CD4-positive, alpha-beta T cell treated with Interleukin-17A for 4 hours (primary cell): ENCODE measurements at places on chromosomes 5 and 9.

- DNase-seq = no peak
Measured at GRCh38 chr5:72325566-72326305, 5.6 kb downstream of the PTCD2 start.

DNA sequence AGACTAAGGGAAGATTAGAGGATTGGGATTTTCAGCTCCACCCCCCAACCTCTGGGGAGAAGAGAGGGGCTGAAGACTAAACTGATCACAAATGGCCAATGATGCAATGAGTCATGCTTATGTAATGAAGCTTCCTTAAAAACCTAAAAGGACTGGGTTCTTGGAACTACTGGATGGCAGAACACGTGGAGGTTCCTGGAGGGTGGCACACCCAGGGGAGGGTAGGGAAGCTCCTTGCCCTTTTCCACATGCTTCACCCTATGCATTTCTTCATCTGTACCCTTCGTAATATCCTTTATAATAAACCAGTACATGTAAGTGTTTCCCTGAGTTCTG is 48.6 kb downstream of the ARHGEF28 start:
- no peak for DNase-seq

- DNase-seq = no peak
Measured at GRCh38 chr9:16884952-16885513, 14.6 kb upstream of the BNC2 start.

- DNase-seq = no peak
Measured at GRCh38 chr5:81907012-81907635, 64.7 kb upstream of the ATG10 start.

- peak; percentile 3 for DNase-seq
Measured at GRCh38 chr5:101390151-101390908, 487.2 kb upstream of the ST8SIA4 start.

GRCh38 chr9:75812141-75812540 is 78.3 kb upstream of the PCSK5 start:
- DNase-seq = no peak

- DNase-seq = no peak
Measured at GRCh38 chr9:121279776-121280388, 11.9 kb downstream of the GSN start.

DNA sequence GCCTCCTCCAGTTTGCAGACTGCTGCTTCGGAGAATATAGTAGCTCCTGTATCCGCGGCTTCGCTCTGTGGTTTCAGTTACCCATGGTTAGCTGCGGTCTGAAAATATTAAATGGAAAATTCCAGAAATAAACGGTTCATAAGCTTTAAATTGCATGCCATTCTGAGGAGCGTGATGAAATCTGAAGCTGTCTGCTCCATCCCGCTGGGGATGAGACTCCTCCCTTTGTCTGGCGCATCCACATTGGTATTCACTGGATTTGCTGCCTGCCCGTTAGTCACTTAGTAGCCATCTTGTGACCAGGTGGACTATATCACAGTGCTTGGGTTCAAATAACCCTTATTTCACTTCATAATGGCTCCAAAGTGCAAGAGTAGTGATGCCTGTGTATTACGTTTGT is 36.3 kb downstream of the MSX2 start:
- DNase-seq = no peak

DNA sequence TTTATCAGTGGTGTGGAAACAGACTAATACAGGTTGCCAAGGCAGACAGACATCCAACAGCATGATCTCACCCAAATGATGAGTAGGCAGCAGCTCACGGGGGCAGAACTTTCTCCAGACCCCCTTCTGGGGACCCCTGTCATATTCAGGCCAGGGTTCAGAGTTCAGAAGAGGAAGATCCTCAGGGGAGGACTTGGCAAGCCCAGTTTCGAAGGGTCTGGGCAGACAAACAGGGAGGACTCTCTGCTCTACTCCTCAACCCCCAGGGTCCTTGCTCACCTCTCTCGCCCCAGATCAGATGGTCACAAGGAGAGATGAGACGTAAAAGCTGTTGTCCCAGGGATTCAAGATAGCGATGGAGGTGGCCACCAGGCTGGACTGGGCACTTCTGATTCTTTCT is 215.1 kb upstream of the MVB12B start:
- no peak for DNase-seq

DNA sequence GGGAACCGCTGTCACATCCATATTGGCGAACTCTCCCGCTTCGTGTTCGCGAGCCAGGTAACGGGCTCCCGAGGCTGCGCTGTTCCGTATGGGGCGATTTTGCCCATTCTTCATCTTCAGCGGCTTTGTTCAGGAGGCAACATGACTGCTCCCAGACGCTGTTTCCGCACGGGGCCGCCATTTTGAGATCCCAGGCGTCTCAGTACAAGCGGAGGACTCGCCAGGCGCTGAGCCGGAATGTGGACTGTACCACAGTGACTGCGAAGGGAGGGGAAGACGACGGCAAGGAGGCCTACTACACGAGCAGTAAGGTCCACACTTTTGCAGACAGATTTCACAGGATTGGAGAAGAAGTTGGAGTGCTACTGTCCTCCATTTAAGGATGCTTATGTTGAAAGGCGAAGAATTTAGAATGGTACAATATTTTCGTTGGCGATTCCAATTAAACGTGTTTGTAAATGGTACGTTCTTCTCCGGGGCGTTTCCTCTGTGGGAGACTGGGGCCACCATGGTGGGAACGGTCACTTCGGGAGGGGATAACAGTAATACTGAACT is 41.6 kb upstream of the ZNF300 start:
- no peak for DNase-seq

- no peak for DNase-seq
Measured at GRCh38 chr5:129724647-129725046, 23.2 kb upstream of the MINAR2 start.

- DNase-seq = no peak
Measured at GRCh38 chr5:135718651-135719050, 115.8 kb upstream of the SLC25A48 start.

DNA sequence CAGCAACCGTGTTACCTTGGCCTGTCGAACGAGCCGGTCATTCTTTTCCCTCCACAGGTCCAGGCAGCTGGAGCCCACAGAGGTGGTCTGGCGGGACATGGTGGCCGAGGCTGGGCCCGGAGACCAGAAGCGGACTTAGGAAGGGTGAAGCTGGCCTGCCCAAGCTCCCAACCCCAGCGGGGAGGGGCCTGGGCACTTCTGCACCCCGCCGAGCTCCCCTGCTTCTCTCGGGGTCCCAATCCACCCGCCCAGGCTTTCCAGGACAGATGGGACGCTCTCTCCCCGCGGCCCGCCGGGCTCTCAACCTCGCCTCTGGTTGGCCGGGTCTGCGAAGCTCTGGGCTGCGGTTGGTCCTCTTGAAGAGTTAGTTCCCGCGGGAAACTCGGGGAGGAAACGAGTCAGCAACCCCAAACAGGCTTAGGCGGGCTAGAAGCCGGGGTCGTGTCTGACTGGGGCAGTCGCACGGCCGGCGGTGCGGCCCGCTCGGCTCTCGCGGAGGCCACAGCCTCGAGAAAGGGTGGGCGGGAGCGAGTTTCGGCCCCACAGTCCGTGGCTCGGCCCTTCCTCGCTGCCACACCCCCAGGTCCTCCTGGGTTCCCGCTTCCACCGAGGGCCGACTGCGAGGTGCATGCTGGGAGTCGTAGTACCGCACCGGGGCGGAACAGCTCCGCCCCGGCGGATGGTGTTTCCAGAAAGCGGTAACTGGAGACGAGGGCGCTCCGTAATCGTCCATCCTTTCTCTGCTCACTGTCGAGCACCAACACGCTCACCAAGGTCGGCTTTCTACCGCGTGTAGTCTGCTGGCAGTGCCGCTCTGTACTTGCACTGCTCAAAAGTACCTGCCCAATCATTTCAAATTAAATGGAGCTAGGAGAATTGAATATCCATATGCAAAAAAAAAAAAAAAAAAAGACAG is at the start of gene FANCG:
TSS of gene FANCG (minus strand) at position 517 of the 916 bp plus-strand sequence. CDS start at position 99, 418 bp downstream.
- peak; percentile 85 for DNase-seq

DNA sequence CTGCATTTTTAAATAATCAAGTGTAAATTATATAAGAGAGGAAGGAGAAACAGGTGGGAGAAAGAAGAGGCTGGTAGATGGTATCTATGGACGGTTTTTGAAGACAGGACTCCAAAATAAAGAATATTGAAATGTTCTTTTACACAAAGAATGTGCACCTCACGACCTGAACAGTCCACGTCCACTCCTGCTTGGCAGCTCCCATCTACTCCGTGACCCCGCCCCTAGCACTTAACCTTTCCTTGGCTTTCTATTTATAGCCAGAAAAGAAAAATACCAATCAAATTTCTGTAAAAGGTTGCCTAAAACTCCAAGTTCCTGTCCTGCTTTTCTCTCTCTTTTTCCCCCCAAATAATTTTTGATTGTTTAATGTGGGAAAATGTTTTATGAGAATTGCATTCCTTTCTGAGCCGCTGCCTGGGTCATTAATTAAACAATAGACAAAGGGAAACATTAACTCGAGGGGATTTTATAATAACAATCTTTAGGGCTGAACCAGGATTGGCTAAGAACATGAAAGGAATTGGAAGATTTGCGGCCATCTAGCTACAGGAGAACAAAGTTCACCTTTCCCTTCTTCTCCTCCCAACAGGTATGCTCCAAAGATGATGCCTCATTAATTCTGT is 173.6 kb upstream of the MAP3K1 start:
- no peak for DNase-seq

- DNase-seq = peak; percentile 4
Measured at GRCh38 chr5:140043508-140043872, 391 bp upstream of the NRG2 start.

GRCh38 chr9:135498381-135499126 is 1.9 kb upstream of the MRPS2 start:
- DNase-seq = no peak

- DNase-seq = no peak
Measured at GRCh38 chr5:72108202-72109061, 1.2 kb downstream of the MAP1B start.

- no peak for DNase-seq
Measured at GRCh38 chr5:8953911-8954438, 591.9 kb downstream of the SEMA5A start.

- no peak for DNase-seq
Measured at GRCh38 chr5:158638396-158638795, 461.3 kb downstream of the EBF1 start.

DNA sequence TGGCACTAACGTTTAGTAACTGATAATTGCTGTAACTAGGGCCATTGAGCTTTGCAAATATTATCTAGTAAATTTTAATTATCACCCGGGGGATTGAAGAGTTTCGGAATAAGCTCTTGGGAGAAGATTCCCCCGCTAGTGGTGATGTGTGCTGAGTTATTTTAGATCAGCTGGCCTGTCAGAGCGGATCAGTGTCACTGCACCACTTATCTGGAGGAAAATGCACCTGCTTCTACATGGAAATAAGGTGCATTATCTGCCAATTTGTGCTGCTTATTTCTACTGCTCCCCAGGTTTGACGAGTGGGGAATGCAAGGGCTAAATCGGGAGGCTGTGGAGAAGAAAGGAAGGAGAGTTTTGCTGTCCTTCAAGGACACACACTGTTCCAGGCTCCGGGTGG is 518.6 kb downstream of the TLE4 start:
- no peak for DNase-seq

DNA sequence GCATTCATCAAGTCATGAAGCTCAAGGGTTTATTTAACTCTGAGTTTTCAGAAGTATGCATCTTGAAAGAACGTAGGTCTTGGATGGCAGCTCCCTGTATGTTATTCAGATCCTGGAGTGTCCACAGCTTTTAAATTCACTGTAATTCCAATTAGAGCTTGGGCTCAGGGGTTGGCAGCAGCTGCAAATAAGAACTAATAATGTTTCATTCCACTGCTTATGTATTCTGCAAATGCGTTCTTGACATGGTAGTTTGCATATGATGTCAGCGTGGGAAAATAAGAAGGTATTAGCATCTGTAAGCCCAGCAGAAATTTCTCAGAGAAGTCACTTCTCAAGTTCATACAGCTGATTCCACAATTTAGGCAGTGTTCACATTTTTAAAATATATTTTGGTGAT is 58.4 kb downstream of the RORB start:
- DNase-seq = no peak

- no peak for DNase-seq
Measured at GRCh38 chr9:100756217-100756616, 178.3 kb downstream of the CAVIN4 start.

DNA sequence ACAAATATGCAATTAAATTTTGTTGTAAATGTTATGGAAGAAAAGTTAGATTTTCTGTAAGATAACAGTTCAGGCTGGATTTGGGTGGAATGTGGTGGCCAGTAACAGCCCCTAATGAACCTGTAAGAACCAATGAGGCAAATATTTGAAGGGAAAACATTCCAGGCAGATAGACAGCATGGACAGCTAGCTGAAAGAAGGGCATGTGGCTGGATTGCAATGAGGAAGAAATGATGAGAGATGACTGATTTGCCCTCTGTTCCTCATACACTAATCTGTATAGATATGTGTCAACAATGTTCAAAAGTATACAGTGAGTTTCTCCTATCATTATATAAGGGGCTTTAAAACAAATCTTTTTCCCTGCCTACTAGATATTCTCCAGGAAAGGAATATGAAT is 58.8 kb downstream of the MAN2A1 start:
- no peak for DNase-seq

GRCh38 chr5:146091881-146092280 is 13.5 kb downstream of the PLAC8L1 start:
- no peak for DNase-seq

GRCh38 chr5:89302102-89302891 is 419.3 kb upstream of the MEF2C start:
- no peak for DNase-seq

DNA sequence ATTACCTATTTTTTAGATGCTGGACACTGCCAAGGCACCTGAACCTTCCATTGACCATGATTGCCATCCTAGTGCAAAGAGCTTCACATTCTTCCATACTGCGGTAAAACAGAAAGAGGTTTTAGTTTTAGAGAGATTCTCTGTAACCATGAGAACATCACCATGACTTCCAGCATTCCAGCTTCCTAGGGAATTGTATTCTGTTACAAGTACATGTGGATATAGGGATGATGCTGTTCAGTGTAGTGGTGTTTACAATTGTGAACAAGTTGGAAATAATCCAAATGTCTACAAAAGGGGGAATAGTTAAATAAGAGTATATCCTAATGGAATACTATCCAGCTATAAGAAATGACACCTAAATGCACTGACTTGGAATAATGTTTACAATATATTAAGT is 22.4 kb downstream of the NIPSNAP3B start:
- no peak for DNase-seq

DNA sequence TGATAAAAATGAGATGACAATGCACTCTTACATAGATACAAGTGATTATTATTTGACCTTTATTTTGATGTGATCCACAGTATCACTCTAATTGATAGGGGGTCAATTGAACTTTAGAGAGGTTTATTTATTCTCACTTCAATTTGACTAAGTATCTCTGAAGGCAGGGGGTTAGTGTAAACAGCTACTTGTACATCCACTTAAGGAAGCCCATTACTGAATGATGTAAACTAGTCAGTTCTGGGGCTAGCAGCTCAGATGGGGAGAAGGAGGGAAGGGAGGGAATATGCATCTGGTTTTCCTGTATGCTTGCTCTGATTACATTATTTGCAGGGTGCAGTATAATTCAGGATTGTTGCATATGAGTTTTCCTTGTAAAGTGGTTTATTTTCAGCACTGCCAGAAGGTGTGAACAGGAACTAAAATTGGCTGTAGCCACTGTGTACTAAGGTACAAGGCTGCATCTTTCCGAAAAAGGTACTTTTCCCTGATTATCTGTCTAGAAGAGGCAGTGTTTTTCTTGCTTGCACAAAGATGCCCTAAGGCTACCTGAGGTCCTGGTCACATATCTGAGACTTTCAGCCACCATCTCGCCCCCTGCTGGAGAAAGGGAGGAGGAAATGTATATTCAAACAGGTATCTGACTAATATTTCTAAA is 51.2 kb downstream of the MRPS27 start:
- DNase-seq = peak; percentile 60

- peak; percentile 42 for DNase-seq
Measured at GRCh38 chr5:95861864-95862561, 39.5 kb upstream of the GLRX start.

GRCh38 chr9:6938873-6939272 is 181.1 kb downstream of the KDM4C start:
- no peak for DNase-seq
